DND-41 (cell line): ENCODE measurements at places on chromosomes 13 and 19.

GRCh38 chr19:43781630-43782310 is 997 bp upstream of the KCNN4 start:
- no peak for DNase-seq

- DNase-seq = peak; percentile 26
Observed at GRCh38 chr13:110107568-110108347, 199.2 kb downstream of the COL4A1 start.

DNA sequence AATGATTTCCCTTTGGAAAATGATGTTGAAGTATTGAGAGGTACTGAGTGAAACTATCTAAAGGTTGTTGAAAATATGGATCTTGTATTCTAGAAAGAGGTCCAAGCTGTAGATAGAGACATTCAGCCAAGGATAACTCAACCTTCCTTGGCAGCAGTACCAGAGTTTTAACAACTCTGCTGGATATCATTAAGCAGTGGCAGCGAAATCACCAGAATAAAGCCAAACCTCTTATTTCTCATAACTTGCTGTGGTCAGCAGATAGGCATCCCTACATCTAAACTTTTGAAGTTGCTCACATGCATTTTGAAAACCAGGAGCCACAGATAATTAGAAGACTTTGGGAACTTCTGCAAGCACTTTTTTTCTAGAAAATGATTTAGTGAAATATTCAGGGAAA is 559.8 kb downstream of the IRS2 start:
- DNase-seq = no peak

GRCh38 chr19:15453091-15453578 is 3.4 kb upstream of the WIZ start:
- no peak for DNase-seq

GRCh38 chr19:16875584-16876555 is 12.9 kb upstream of the F2RL3 start:
- DNase-seq = no peak

- DNase-seq = no peak
Observed at GRCh38 chr19:31818798-31819105, 469.5 kb upstream of the TSHZ3 start.

DNA sequence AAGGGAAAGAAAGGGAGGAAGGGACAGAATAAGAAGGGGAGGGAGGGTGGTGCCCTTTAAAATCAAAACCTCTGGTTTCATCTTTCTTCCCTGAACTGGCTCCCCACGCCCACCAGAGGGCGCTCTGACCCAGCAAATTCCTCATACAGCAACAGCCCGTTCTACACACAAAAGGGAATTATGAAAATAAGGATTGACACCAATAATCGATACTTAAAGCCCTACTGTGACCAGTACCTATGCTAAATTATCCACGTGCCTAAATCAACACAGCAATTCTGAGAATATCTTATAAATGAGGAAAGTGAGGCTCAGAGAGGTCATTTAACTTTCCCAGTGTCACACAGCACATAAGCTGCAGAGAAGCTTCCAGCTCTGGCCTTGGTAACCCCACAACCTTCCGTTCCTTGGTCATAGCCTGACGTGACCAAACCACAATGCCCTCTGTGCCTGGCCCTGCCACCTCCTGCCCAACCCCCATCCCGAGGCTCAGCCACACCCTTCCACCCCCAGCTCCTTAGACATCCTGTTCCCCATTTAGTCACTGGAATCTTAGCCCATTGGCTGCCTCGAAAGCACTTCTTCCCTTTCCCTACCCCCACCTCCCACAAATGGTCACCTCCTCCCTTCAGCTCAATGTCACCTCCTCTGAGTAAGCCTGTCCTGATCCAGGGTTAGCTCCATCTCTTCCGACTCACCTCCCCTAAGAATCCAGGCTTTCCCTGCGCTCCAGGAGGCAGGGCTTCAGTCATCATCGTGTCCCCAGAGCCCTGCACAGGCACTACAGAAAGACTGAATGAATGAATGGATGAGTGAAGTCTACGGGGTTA is 34.2 kb upstream of the PNMA8B start:
- peak; percentile 71 for DNase-seq

- no peak for DNase-seq
Observed at GRCh38 chr19:18433015-18433691, 4.8 kb downstream of the ISYNA1 start.

GRCh38 chr19:49387936-49388372 is at the start of gene KASH5:
Gene KASH5, plus strand, starts transcription at chr19:49388249. Its CDS starts 2,635 bp downstream, at chr19:49390884.
- DNase-seq = no peak

DNA sequence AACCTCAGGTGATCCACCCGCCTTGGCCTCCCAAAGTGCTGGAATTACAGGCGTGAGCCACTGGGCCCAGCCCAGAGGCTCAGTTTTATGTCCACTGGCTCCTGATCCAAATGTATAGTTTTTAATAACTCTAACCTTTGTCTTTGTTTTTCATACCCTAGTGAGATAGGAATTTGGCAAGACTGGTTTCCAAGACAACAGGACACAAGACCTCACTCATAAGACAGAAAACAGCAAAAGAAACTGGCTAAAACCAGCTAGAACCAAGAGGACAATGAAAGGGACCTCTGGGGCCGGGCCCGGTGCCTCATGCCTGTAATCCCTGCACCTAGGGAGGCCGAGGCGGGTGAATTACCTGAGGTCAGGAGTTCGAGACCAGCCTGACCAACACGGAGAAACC is 27.6 kb downstream of the CPT1C start:
- DNase-seq = no peak

GRCh38 chr19:956766-957440 is 27.2 kb upstream of the WDR18 start:
- no peak for DNase-seq

GRCh38 chr13:82002710-82003109 is 1661.8 kb upstream of the SPRY2 start:
- DNase-seq = no peak

GRCh38 chr13:98648141-98648540 is 71.2 kb upstream of the STK24 start:
- no peak for DNase-seq
